Esophagus squamous epithelium (tissue), 5 donors: ENCODE measurements at places on chromosomes 12 and 14.

DNA sequence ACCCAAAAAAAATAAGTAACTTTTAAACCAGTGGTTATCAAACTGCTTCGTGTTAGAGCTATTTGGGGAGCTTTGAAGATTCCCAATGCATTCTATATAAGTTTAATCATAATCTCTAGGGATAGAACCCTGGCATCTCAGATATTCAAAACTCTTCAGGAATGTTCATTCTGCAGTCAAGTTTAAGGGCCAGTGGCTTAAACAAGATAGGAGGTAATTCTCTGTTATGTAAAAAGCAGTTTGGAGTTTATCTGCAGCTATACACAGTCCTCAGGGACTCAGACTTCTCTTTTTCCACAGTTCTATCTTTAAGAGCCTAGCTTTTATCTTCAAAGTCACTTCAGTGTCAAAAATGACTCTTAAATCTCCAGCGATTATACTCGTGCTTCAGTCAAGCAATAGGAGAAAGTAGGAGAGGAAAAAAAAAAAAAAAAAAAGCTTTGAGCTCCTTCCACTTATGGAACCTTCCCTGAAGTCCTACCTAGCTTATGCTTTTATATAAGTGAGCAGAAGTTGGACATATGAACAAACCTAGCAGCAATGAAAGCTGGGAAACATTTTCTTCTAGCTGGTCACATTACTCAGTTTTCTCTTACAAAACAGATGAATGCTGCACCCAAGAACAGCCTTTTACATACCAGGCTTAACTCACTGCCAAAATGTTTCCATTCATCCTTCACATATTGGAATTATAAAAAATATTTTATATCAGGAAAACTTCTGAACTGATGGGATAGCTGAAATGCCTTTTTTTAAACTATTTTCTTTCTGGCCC is 302.8 kb downstream of the FSCB start:
- DNase-seq, result no peak

DNA sequence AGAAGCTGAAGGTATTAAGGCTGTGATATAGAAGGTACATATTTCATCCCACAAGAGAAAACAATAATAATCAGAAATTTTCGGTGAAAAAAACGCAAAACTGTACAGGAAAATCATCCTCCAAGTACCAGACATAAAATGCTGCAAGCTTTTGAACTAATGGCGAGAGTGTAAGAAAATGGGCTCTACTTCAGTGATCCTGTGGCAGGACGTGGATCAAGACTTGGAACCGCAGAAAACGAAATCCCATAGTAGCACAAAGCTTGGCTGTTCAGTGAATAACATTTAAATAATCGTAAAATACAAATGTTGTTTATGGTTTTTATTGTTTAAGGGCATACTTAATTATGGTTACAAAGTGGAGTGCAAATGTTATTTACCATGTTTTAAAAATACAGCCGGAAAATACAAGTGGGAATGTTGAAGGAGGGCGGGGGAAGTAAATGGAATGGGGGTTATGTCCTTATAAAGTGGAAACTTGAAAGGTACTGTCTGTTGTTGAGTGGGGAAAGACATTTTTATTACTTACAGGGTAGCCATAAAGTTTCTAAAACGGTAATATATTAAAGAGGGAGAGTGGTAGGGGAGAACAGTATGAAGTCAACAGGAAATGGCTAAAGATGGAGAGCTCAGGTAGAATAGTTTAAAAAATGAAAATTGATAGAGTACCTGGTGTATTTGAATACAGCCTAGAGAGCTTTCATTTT is 1.1 kb downstream of the SMIM10L1 start:
- no peak for DNase-seq

DNA sequence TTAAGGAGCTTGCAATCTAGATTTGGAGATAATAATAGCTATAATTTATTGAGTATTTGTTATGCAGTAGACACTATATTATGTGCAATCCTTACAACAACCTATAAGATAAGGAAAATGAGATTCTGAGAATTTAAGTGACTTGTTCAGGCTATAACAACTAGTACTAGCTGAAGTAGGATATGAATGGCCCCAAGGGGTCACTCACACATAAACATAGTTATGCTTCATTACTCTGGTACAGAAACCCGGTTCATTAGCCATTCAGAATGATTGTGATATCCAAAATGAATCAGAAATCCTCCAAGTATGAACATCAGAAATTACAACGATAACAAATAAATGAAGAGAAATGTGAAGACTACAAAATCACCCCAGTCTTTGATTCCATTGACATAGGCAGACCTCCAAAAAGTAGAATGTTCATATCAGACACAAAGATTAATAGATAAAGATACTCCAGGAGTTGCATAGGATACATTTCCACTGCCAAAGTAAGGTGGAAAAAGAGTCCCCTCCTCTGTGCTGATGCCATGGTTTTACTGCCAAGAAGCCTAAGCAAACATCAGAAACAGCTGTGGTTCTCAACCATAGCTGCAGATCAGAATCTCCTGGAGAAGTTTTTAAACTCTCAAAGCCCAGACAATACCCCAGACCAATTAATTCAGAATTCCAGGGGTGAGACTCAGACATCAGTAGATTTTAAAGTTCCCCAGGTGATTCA is 8.6 kb upstream of the NID2 start:
- DNase-seq, result no peak

- no peak for DNase-seq
Measured at GRCh38 chr12:61647566-61647965, 612.6 kb upstream of the USP15 start.

GRCh38 chr14:53193193-53193592 is 40.1 kb upstream of the DDHD1 start:
- DNase-seq, result no peak

- DNase-seq, result no peak
Measured at GRCh38 chr14:24377126-24377525, 9.1 kb downstream of the NFATC4 start.

- no peak for DNase-seq
Measured at GRCh38 chr12:89101440-89101839, 250.9 kb downstream of the DUSP6 start.

- no peak for DNase-seq
Measured at GRCh38 chr14:35958499-35958898, 132.4 kb downstream of the BRMS1L start.

GRCh38 chr14:70807898-70808415 is 1.4 kb downstream of the MAP3K9 start:
- no peak for DNase-seq

GRCh38 chr12:121581686-121582429 is 1.0 kb upstream of the KDM2B start:
- DNase-seq, result no peak

- no peak for DNase-seq
Measured at GRCh38 chr12:12249216-12250050, 17.4 kb downstream of the LRP6 start.

GRCh38 chr12:75991753-75992152 is 39.8 kb downstream of the PHLDA1 start:
- no peak for DNase-seq

DNA sequence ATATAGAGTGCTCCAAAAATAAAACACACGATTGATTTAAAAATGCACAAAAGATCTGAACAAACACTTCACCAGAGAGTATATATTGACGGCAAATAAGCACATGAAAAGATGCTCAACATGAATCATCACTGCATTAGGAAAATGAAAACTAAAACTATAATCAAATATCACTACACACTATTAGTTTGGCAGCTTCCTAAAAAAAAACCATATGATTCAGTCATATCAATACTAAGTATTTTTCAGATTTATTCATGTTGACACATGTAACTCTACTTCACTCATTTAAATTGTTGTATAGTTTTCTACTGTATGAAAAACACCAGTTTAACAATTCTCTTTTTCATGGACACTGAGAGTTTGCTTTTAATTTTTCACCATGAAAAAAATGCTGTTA is 41.6 kb downstream of the EXOC5 start:
- DNase-seq, result no peak

- DNase-seq, result no peak
Measured at GRCh38 chr14:104129556-104129955, 8.8 kb upstream of the KIF26A start.

GRCh38 chr12:130593056-130593455 is 123.0 kb downstream of the RIMBP2 start:
- no peak for DNase-seq

- DNase-seq, result no peak
Measured at GRCh38 chr14:69703047-69704039, 63.6 kb upstream of the SRSF5 start.

- no peak for DNase-seq
Measured at GRCh38 chr14:60618241-60618640, 31.0 kb downstream of the SIX1 start.

DNA sequence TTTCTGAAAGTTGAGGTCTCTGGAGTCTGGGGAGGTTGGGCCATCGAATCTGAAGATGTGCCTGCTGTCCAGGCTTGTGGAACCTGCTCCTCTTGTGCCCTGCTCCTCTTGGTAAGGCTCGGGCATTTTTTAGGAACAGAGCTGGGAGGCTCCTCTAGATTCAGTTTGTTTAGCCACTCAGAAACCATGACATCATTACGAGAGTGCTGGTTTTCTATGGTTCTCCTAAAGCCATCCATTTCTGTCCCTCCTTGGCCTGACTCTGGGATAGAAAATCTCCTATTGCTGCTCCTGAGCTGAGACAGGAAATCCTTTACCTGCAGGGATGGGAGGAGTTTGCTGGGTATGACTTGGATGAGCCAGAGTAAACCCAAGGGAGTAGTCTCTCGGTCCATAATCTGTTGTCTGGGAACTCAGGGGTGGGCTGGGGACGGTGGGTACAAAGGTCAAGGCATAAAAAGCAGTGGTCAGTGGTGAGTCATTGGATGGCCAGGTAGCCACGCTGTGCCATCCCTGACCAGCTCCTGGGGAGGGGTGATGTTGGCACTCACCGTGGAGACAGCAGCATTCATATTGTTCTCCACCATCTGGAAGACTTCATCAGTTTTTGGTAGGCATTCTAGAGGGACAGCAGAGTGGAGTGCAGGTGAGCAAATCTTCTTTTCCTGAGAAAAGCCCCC is 2.4 kb upstream of the ADCY4 start:
- DNase-seq, result no peak

DNA sequence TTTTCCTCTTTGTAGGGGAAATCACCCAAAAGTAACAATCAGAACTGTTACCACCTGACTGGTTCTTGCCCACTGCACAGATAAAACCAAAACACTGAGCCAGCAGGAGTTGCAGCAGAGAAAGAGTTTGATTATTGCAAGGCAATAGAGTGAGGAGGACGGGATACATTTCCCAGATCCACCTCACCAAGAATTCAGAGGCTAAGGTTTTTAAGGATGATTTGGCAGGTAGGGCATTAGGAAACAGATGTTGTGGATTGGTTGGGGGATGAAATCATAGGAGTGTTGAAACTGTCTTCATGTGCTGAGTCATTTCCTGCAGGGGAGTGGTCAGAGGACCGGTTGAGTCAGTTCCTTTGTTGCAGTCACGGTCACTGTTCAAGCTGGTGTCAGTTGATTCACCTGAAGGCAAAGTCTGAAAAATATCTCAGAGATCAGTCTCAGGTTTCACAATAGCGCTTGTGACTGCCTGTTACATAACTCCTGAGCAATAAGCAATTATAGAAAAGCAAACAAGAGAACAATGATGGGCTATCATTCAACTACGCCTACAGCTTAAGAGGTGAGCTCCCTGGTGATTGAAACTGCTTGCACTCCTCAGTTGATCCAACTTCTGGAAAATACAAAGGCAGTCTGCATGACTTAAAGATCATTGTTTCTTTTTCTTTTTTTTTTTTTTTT is 20.3 kb upstream of the AMN1 start:
- DNase-seq, result no peak

GRCh38 chr12:120317224-120318105 is 10.1 kb downstream of the PLA2G1B start:
- DNase-seq, result peak; percentile 99

DNA sequence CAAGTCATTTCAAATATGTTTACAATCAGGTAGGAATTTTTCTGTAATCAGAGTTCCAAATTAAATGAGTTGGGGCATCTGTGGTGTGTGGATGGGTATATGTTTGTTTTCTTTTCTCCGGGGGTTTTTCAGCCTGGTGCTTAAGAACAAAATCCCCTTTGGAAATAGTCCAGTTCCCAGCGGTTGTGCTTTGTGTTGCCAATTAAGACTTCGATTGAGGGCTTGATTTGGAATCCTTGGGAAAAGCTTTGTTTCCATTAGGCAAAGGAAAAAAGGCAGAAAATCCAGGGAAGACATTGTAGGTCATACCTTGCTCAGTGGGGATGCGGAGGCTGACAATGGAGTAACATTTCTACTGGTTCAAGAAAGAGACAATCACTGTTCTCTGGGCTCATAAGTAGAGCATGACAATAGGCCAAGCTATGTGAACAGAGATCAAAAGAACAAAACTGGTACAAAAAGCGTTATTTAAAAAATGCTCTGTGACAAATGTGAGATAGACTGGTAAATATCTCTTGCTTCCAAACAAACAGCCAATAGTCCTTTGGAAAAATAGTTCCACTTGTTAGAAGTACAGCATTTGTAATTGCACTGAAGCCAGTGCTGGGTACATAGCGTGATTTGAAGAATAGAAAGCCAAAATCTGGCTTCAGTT is 79.7 kb downstream of the EML1 start:
- no peak for DNase-seq

- DNase-seq, result no peak
Measured at GRCh38 chr14:101813171-101813759, 51.8 kb downstream of the PPP2R5C start.

- DNase-seq, result no peak
Measured at GRCh38 chr12:120242971-120243699, 22.4 kb downstream of the PXN start.

DNA sequence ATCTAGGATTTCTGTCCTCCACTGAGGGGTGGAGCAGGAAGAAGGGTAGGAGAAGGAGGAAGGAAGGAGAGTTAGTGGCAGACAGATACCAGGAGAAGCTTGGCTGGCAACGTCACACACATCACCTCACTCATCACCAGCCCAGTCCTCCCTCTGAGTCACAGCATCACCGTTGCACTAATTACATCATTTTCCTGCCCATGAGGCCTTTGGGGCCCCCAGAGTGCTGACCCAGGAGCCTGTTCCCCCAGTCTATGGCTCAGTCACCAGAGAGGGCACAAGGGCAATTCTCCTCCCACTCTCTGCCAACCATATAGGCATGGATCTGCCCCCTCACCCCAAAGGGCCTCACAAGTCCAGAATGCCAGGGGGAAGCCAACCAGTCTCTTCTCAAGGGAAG is 4.6 kb downstream of the RND1 start:
- DNase-seq, result no peak

DNA sequence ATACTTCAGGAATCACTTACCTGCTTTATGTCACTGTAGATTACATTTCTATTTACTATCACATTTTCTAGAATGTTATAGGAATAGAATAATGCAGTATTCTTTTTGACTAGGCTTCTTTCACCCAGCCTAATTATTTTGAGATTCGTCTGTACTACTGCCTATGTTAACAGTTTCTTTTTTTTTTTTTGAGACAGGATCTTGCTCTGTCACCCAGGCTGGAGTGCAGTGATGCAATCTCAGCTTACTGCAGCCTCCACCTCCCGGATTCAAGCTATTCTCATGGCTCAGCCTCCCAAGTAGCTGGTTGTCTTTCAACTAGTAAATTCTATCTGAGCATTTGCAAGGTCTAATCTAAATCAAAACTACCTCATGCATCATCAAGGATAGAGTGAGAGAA is 6.4 kb downstream of the OR6C6 start:
- no peak for DNase-seq
